ENCODE measurements at places on chromosomes 6 and 20.

- no peak for DNase-seq
These were observed 4.0 kb upstream of the DSN1 start for GRCh38 chr20:36777576-36777975.

GRCh38 chr6:135358985-135359384 is 138.6 kb downstream of the AHI1 start:
- no peak for DNase-seq

DNA sequence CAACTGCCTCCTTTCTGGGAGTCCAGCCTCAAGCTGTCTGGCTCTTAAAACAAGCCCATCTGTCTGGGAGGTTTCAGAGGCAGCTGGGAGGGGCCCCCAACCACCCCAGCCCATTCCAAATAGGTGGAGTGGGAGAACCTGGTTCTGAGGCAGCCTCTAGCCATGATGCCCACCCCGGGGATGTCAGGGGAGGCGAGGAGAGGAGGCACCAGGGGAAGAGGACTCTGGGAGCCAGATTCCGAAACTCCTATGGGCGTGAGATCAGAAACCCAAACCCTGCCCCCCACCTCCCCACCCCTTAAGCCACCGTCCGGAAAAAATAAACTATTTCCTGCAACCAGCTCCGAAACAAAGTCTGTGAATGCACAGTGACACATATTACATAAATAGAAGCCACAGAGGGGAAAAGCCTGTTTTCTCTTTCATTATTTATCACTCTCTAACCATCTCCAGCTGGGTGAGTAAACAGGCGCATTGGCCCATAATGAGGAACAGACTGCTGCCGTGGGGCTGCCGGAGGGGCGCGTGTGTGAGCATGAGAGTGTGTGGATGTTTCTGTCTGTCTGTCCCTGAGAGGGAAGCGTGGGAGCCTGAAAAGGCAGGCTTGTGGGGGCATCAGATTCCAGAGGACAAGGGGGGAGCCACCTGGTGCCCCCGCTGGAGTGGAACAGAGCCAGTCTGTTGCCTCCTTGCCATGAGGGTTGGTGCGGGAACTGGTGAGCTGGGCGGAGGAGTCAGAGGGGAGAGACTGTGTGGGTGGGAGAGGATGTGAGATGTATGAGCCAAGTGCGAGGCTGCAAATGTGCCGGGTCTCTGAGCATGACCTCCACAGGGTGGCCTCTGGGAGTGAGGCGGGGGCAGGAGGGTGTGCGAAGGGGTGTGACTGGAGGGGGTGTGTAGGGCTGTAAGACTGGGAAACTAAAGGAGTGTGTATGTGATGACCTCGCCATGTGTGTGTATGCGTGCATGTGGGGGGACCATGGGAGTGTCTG is 14.3 kb upstream of the FOXP4 start:
- no peak for DNase-seq

DNA sequence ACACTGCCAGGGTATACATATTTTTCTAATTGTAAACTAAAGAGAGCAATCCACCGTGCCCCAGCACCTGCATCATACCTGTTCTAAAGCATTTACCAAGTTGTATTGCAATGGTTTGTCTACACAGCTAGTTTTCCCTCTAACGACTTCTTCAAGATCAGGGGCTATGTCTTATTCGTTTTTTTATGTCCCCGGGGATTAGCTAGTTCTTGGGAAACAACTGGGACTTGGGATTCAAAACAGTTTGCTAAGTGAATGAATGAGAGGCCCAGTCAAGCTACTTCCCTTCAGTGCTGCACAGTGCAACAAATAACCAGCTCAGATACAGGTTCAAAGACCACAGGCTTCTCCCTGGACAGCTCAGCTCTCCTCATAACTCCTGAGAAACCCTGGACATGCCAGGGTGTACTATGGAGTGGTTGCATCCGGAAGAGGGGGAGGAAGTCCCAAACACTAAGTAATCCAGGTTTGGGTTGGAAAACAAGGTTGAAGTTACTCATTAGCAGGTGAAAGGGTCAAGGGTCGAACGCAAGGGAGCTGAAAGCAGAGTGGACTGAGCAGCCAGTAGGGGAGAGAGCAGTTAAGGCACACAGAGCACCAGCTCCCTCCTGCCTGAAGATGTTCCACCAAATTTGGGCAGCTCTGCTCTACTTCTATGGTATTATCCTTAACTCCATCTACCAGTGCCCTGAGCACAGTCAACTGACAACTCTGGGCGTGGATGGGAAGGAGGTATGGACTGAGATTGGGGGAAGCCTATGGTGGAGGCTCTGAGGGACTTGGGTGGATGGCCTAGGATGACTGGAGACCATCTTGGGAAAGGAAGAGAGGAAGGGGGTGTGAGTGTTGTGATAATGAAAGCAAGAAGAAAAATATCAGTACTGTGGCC is at the start of gene APOM:
TSS of gene APOM (plus strand) at position 546 of the 889 bp plus-strand sequence. CDS start at position 619, 73 bp downstream.
- DNase-seq: no peak

- DNase-seq: no peak
These were observed 176.2 kb downstream of the KIF16B start for GRCh38 chr20:16397086-16397485.

DNA sequence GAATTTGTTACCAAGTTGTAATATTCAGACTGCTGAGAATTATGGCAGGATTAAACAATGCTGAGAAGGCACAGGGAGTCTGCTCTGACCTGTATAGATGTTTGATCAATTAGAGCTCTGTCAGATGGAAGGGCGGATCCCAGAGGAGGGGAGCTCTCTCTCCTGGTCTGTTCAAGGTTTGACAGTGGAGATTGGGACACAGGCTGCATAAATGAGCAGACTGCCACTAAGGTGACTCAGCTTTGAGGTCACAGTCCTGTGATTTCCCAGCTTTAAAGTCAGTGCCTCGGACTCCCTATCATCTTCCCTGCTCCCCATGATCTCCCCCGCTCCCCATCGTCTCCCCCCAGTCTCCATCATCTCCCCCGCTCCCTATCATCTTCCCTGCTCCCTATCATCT is 59.2 kb upstream of the SLC22A23 start:
- DNase-seq: no peak

- DNase-seq: no peak
These were observed 69.9 kb upstream of the DDR1 start for GRCh38 chr6:30814146-30815040.

- no peak for DNase-seq
These were observed 6.1 kb downstream of the TRIM10 start for GRCh38 chr6:30154709-30155519.

DNA sequence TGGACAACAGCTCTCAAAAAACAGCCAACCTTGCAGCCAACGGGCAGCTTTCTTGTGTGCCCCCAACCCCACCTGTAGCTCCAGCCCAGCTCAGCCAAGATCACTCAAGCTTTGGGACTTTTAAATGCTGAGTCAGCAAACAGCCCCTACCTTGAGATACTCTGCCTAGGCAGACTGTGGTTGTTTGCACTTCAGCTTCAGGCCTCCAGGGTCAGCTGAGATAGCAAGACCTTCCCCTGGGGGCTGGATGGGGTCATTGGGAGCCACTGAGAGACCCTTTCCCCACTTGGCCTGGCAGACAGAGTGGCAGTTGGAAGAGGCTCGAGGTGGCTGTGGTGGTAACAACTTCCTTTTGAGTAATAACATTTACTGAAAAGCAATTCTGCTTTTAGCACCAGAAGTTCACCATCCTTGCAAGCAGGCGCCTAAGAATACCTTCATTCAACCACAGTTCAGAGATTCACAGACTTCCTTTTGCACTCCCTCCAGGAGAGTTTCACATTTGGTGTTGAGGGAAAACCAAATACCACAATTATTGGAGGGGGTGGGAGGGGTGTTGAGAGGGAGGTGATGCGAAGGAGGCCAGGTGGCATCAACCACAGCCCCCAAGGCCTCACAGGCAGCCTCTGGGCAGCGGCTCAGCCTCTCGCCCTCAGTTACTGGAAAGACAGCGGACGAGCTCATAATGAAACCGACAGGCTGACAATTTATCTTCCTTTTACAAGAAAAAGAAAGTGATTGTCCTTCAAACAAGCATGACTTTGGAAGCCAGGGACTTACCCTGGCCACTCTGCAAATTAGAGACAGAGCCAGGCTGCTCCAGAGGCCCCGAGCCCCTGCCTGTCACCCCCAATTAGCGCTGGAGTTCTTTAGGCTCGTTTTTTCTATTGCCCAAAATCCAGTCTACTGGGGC is 148.1 kb downstream of the CEBPB start:
- no peak for DNase-seq

DNA sequence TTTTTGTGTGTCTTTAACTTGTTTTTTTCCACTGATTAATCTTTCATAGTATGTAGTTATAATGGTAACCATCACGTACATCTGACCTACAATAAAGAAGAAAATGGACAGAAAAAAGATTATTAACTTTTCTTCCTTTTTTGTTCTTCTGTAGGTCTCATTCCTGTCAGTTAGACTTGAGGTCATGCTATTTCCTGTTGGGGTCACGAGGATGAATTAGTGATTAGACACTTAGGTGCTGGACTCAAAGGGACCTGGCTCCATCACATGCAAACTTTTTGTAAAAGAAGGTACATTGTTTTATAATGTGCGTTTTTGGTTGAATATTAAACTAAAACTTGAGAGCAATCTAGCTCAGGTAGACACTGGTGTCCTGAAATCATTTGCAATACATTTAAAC is 14.8 kb downstream of the MARCKS start:
- no peak for DNase-seq

- DNase-seq: no peak
These were observed 2.9 kb downstream of the FNDC1 start for GRCh38 chr6:159172091-159172491.

- no peak for DNase-seq
These were observed 33.8 kb downstream of the PLEKHG1 start for GRCh38 chr6:150633486-150633834.

GRCh38 chr6:13357551-13358075 is 29.3 kb upstream of the TBC1D7 start:
- DNase-seq: peak; percentile 73

GRCh38 chr6:169950558-169950957 is 199.1 kb downstream of the ERMARD start:
- DNase-seq: no peak

GRCh38 chr6:36116066-36116864 is 14.0 kb upstream of the MAPK13 start:
- no peak for DNase-seq

GRCh38 chr6:35452183-35453090 is at the start of gene FANCE:
Gene FANCE, plus strand, starts transcription at chr6:35452338. Its CDS starts 208 bp downstream, at chr6:35452546.
- peak; percentile 91 for DNase-seq

DNA sequence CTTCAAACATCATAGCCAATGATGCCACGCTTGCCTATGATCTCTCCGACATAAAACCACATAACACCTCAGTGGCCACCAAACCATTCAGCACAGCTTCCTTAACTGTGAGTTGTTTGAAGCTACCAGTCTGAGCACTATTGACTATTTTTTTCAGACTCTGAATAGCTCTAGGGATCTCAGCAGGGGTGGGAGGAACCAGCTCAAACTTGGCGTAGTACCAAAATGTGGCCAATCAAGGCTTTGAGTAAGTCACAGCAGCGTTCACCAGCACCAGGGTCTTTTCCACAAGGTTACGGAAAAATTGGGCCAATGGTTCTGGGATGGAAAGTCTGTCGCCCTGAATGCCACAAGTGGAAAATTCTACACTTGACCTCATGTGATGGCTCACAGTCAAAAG is 70.6 kb downstream of the SMPDL3A start:
- no peak for DNase-seq

- no peak for DNase-seq
These were observed 816.3 kb downstream of the DHX35 start for GRCh38 chr20:39778431-39778830.

- no peak for DNase-seq
These were observed 939.5 kb downstream of the EPHA7 start for GRCh38 chr6:92479831-92480230.

- no peak for DNase-seq
These were observed 897.1 kb downstream of the TFAP2A start for GRCh38 chr6:9517806-9518205.

GRCh38 chr6:140353536-140353935 is 979.1 kb upstream of the CITED2 start:
- no peak for DNase-seq

GRCh38 chr20:44792796-44793195 is 17.6 kb downstream of the RIMS4 start:
- DNase-seq: peak; percentile 42

DNA sequence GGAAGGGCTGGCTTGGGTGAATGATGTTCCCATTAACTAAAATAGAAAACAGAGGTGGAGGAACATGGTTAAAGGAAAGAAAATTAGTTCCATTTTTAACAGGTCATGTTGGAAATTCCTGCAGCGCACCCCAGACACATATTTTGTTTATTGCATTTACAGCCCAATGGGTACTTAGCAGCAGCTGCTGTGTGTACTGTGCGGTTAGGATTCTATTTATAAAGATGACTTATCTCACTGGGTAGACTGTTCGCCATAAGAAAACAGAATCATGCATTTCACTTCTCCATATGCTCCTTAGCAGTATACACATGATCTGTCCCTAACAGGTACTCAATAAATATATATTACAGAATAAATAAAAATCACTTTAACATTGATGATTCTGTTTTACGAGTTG is 135.8 kb downstream of the SLC35F1 start:
- DNase-seq: no peak

DNA sequence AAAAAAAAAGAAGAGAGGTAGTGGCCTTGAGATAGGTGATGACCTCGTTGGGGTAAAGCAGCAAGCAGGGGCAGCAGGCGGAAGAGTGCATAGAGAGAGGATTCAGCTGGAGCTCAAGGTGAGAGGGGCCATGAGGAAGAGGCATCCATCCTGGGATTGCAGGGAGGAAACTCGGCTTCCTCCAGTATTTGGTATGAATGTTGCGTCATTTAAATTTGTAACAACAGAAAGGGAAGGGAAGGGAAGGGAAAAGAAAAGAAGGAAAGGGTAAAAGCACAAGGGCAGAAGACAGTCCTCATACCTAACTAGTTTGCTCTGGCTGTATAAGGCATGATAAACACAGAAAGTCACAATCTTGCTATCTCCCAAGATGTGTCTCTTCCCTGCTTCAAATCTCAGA is 39.9 kb upstream of the MYB start:
- no peak for DNase-seq

GRCh38 chr6:105733556-105734162 is 330.8 kb upstream of the PREP start:
- DNase-seq: no peak

DNA sequence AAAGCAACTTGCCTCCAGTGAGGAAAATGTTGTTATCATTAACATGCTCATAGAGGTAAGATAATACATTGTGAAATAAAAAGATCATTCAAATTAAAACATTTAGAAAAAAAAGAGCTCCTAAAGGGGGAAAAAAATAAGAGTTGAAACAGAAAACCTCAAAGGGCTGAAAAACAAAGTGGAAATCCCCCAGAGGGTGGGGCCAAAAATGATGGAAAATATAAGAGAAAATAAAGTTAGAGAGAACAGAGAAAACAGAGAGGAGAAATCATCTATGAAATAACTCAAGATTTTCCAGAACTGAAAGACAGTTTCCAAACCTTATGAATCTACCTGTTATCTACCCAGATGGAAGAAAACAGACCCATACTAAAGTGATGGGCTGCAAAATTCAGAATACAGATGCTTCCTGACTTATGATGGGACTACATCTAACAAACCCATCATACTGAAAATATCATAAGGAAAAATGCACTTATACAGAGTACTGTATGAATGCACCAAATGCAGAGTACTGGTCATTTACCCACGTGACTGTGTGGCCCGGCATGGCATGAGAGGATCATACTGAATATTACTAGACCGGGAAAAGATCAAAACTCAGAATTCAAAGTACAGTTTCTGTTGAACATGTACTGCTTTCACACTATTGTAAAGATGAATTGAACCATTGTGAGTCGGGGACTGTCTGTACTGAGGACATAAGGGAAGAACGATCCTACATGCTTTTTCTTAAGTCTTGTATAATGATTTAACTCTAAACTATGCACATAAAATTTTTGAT is 4.0 kb downstream of the ZBTB24 start:
- no peak for DNase-seq

GRCh38 chr6:168650671-168651111 is 209.7 kb downstream of the SMOC2 start:
- no peak for DNase-seq
